ENCODE measurements at places on chromosomes 11 and 22.

- DNase-seq, result no peak
These were observed 65.6 kb downstream of the BUD13 start for GRCh38 chr11:116707161-116707629.

GRCh38 chr11:62881579-62882430, 1.1 kb downstream of the SLC3A2 start:
- DNase-seq, result peak; percentile 86

DNA sequence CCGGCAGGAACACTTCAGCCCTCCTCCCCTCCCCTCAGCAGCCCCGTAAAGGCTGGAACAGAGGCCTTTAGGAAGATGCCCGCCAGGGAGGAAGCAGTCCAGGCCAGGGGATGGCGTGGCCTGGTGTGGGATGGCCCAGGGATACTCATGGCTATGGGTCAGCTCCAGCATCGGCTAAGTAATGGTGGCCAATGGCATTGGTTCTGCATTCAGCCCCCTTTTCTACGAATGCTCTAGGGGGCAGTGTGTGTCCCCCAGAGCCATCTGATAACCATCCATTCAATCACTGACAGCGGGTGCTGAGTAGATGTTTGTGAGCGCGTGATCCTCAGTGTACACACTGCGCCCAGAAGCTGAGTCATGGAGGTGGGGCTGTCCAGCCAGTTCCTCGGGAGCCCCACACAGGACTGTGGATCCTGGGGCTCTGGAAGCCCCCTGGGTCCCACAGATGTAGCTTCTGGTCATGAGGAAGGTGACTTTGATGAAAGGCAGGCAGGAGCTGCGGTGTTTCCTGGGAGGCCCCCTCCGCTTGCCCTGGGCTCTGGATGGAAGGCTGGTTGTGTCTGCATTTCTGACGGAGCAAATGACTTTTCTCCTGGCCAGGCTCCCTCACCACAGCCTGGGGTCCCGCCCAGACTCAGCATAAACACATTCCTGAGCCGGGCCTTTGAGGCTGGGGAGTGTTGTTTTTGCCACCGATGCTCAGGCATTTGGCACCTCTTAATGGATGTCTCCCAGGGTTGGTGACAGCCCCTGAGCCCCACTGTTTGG, 46.5 kb downstream of the FBLN1 start:
- no peak for DNase-seq

GRCh38 chr11:119089319-119089718, 4.6 kb downstream of the HMBS start:
- no peak for DNase-seq

DNA sequence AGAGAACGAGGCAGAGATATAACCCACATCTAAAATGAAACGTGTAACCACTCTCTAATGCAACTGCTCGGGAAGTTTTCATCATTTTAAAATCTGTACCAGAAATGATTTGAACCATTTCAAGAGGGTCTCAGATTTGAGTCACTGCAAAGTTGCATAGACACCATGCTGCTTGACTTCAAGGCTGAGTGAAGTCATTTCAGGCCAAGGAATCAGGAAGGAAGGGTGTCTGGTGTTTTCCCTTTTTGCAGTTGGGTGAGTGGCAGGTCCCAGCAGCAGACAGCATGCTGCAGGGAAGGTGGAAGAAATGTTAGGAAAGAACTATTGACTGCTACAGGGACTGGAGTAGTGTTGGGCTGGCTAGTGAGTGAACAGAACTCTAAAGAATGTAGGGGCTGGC, 16.5 kb downstream of the TANGO2 start:
- no peak for DNase-seq

GRCh38 chr11:3123761-3124733, 41.1 kb downstream of the OSBPL5 start:
- no peak for DNase-seq

- no peak for DNase-seq
These were observed 1196.3 kb downstream of the BRD1 start for GRCh38 chr22:48631288-48631863.

DNA sequence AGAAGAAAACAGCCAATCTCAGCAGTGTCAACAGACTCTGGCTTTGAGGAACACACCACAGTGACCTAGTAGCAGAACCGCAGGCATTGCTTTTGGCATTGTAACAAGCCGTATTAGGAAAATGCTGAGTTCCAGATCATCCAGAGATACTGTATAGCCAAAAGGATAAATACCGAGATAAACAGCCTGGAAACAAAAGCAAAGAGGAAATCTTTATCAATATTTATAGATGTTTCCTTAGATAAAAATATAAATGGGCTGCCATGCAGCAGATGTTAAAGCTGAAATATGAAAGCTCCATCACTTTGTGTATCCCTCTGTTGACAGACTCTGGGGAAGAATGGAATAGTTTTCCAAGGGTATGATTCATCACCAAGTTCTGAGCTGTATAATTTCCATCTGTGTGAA, 98.9 kb upstream of the TP53AIP1 start:
- DNase-seq, result no peak

DNA sequence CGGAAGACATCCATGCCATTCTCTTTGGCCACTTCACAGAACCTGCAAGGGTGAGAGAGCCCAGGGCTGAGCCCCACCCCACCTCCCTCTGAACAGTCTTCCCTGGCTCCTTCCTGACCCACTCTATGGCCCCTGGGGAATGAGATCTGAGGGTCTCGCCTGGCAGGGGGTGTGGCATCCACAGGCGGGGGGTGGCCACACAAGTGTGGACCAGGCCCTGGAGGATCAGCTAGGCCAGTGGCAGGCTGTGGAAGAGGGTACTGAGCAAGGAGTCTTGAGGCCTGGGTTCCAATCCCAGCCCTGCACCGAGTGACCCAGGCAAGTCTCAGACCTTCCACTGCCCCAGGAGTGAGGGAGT, 5.6 kb upstream of the LRFN4 start:
- no peak for DNase-seq

GRCh38 chr22:20953668-20954500, 13.2 kb upstream of the AIFM3 start:
- no peak for DNase-seq

- no peak for DNase-seq
These were observed 105.9 kb upstream of the C11orf58 start for GRCh38 chr11:16632295-16633200.

DNA sequence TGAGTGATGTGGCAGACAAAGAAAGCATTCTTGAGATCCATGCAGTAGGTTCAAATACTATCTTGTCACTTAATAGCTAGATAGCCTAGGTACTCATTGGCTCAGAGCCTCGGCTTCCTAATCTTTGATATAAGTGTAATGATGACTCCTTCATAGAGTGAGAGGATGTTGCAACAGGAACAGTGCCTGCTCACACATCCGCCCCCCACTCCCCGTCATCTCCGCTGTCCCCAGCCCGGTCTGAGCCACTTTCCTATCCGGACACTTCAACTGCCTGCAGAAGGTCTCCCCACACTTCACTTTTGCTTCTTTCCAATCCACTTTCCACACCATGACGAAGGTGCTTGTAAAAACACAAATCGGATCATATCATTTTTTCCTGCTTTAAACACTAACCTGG, 128.8 kb downstream of the NTM start:
- no peak for DNase-seq

GRCh38 chr11:22194306-22194705, 1.4 kb downstream of the ANO5 start:
- DNase-seq, result no peak

DNA sequence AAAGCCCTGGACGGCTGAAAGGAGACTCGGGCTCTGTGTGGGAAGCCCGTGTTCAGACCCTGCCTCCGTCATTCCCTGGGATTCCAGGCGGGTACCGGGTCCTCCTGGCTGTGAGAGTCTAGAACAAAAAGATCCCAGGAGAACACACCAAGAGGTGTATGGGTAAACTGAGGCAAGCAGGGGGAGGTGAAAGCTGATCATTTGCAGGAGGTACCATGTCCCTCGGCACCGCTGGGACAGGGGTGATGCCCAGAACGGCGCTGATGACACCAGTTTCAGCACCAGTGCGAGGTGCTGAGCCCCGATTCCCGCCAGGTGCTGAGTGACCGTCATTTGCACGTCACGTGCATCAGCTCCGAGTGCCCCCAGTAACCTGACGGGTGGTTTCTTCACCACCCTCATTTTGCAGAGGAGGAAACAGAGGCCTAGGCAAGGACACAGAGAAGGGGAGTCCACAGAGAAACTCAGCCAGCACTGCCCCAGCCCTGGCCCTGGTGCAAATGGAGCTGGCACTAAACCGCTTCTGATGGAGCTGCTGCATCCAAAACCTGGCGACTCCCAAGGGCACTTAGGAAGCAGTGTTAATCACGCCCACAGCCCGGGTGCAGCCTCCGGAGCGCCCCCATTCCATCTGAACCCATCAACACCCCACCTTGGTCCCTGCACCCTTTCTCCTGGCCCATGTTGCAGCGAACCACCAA, 16.8 kb downstream of the MACROD1 start:
- no peak for DNase-seq

DNA sequence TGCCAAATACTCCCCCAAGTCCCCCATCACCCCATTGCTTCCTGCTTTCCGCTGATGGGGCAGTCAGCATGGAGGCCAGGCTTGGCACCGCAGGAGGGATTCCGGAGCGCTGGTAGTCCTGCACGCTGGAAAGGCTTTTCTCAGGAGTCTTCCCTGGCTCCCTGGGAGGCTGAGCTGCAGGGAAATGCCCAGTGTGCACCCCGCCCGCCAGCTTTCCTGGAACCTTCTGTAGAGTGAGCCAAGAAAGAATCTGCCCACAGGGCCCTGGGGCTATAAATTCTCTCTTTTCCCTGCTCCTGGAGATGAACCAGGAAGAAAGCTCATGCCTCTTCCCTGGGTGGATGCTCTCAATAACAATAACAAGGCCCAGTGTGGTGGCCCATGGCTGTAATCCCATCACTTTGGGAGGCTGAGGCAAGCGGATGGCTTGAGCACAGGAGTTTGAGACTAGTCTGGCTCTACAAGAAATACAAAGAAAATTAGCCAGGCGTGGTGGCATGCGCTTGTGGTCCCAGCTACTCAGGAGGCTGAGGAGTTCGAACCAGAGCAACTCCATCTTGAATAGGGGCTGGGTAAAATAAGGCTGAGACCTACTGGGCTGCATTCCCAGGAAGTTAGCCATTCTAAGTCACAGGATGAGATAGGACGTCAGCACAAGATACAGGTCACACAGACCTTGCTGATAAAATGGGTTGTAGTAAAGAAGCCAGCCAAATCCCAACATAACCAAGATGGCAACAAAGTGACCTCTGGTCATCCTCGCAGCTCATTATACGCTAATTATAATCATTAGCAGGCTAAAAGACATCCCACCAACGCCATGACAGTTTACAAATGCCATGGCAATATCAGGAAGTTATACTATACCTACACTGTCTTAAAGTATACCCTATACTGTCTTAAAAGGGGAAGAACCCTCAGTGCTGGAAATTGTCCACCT, 46.4 kb upstream of the FTH1 start:
- no peak for DNase-seq

- no peak for DNase-seq
These were observed 490.4 kb downstream of the INSC start for GRCh38 chr11:15605094-15605493.

- no peak for DNase-seq
These were observed 89.3 kb downstream of the CCDC81 start for GRCh38 chr11:86463955-86464354.

- no peak for DNase-seq
These were observed 102.7 kb downstream of the COMMD9 start for GRCh38 chr11:36186340-36187175.

GRCh38 chr11:1959786-1960185, 12.7 kb downstream of the MRPL23 start:
- no peak for DNase-seq

DNA sequence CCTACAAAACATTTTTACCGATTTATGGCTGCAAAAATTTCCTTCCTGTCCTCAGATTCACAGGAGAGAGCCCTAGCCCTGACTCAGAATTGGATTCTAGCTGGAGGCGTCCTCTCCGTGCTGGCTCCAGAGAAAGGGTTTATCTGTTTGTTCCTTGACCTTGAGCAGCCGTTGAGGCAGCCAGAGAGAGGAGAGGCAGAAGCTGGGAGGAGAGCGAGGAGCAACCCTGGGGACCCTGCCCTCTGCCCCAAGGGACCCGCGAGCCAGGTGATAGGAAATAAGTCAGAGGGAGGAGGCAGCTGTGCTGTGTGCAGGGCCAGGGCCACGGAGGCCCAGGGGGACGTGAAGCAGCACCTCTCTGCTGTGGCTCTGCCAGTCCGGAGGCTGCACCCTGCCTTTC, 75.6 kb downstream of the IGLL1 start:
- no peak for DNase-seq

DNA sequence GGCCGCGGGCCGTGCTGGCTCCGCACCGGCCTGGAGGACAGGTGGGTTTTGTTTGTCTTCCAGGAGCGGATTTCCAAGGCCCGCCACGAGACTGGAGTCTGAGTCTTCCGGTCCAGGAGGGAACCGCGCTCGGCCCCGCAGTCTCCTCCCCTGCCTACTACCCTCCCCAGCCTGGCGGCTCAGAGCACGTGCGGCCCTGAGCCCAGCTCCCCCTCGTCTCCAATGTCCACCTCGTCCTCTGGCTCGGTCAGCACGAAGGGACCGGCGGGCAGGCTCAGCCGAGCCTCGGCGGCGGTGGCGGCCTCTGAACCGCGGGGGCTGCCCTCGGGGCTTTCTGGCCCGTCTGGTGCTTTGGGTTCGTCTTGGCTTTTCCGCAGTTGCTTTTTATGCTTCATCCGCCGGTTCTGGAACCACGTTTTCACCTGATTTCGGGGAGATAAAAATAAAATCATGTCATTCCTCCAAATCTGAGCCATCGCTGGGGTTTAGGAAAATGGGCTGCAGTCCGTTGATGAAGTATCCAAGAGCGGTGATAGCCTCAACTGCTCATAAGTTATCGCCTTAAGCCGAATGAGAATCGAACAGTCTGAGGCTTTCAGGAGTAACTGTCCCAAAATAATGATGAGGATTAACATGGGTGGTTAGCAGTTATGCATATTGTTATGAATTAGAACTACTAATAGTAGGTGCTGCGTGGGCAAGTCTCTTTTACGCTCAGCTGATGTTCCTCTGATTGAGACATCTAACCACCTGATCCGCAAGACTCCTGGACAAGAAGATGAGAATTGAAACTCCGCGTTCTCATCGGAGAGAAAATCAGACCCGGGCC, 4.0 kb downstream of the BSX start:
- no peak for DNase-seq

DNA sequence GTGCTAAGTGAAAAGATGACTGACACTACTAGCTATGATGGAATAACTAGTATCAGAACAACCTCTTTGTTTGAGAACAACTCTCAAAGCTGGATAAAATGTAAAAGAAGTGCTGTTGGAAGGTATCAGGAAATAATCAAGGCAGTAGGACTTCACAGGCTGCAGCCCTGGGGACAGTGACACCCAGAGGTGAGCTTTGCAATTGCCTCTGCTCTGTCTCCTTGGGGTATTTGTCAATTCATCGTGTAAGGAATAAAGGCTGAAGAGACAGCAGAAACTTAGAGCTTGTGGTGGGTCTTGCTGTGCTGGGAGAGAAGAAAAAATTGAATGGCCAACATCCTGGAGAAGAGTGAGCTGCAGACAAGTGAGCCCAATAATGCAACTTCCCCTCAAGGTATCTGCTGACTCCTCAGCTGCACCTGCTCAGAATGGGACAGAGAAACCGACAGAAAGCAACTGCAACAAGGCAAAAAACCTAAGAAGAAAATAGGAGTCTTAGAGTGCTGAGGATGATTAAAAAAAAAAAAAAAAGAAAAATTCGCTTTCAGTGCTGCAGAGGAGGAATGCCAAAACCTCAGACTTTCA, 141.1 kb downstream of the RCN1 start:
- DNase-seq, result no peak

- no peak for DNase-seq
These were observed 35.2 kb downstream of the FAT3 start for GRCh38 chr11:92259861-92260260.

GRCh38 chr22:47940211-47940610, 1177.8 kb downstream of the TBC1D22A start:
- DNase-seq, result no peak
